ENCODE measurements at places on chromosomes 12 and 14.

- DNase-seq, result no peak
Observed at GRCh38 chr12:42422785-42423184, 96.8 kb downstream of the PPHLN1 start.

DNA sequence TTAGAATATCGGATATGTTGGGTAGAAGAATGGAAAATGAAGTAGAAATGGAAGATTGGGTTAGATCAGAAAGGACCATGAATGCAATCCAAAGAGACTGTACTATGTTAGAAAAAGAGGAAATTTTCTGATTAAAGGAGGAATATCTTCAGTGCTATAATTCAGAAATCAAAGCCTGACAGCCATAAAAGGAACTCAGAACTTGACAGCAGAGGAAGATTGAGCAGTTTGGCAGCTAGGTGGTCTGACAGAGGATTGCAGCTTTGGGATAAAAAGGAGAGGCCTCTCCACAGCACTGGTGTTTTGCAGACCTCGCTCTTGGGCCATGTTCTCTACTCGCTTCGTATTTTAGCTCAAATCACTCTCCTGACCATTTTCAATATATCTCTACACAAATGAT, 354.8 kb upstream of the SOX5 start:
- DNase-seq, result no peak

- DNase-seq, result no peak
Observed at GRCh38 chr14:24054324-24054641, 2.5 kb downstream of the CARMIL3 start.

DNA sequence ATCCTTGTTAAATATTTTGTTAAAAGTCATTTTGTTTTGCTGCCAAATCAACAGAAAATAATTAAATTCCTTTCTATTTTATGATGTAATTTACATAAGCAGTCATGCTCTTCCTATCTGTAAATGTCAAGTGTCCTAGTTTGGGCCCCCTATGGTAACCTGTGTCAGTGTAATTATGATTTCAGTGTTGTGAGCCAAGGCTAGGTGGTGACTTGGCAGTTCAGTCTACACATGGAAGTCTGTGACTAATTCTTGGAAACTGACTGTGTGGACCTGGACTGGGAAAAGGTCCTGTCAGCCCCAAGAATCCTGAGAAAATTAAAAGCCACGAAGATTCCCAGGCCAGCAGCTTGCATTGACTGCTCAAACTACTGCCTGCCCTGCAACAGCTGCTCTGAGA, 371.0 kb downstream of the FUT8 start:
- no peak for DNase-seq

- no peak for DNase-seq
Observed at GRCh38 chr14:28676479-28676878, 90.1 kb upstream of the FOXG1 start.

GRCh38 chr12:106942775-106943174, 12.9 kb upstream of the TMEM263 start:
- DNase-seq, result no peak

DNA sequence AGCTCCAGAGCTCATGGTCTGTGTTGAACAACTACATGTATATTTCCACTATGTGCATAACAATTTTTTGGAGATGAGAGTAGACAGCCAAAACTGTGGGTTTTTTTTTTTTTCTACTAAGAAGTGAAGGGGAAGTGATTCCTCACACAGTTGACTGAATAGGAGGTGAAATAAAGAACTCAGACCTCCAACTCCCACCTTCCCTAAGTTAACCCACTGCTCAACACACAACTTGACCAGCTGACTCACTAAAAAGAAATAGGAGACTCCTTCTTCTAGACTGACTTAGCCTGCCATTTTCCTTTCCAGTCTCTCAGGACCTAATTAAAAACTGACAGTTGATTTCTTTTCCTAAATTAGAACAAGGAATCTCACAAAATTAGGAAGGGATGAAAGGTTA, 1.7 kb downstream of the M6PR start:
- no peak for DNase-seq

DNA sequence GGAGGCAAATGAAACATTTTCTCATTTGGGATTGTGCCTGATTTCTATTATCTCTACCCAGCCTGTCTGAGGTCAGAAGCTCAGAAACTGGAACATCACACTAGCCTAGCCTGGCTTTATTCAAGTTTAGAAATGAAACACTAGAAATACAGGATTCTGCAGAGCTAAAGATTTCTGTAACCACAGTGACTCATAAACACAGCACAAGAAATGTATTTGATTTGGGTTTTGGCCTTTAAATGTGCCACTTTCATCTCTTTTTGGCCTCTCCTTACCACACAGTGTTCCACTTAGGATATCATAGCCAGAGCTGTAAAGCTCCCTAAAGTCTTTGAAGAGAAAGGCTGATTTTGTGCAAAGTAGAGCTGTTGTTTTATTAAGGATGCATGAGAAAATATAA, 307.5 kb downstream of the EMP1 start:
- no peak for DNase-seq

- no peak for DNase-seq
Observed at GRCh38 chr12:58169826-58170225, 228.5 kb downstream of the ATP23 start.

DNA sequence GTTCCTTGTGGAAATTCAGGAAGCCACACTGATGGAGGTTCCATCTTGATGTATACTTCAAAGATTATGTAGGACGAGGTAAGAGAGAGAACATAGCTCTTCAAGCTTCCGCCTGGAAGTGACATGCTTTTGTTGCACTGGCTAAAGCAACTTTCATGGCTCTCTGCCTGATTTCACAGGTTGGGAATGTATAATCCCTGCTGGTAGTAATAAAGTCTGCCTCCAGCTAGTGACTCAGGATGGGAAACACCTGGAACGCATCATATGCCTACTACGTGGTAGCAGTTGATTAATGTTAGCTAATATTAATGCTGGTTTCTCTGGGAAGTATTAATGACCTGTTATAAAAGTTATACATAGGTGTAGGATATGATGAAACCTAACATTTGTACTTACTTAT, 71.1 kb downstream of the PELI2 start:
- DNase-seq, result no peak

- no peak for DNase-seq
Observed at GRCh38 chr12:12224240-12224940, 42.5 kb downstream of the LRP6 start.

DNA sequence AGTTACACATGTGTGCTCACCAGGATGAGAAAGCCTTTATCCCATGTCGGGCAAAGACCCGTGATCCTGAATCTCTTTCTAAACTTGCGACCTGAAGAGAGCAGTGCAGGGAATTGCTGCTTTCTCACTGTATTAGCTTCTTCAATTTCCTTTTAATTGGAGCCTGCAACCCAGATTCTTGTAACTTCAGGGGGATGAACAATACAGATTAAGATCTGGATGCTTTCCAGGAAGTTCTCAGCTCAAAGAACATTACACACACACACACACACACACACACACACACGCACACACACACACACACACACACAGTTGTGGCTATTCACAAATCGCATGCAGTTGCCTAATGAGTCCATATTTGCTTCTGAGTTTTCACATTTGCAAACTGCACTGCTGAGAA, 268.3 kb downstream of the NPAS3 start:
- no peak for DNase-seq

GRCh38 chr12:53960187-53961024, 5.7 kb downstream of the HOXC12 start:
- no peak for DNase-seq

DNA sequence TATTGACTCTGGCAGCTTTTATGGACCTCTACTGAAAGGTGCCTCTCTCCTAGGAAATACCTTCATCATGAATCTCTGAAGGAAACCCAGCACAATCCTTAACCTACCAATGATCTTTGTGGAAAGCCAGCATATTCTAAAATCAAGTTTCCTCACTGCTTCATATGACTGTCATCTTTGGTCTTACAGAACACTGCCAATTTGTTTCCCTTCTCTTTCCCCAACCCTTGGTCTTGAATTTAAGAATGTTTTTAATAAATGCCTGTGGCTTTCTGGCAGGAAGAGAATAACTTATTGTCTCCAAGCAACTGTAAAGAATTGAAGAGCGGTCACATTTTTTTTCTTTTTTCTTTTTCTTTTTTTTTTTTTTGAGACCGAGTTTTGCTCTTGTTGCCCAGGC, 427.6 kb downstream of the IPO8 start:
- DNase-seq, result no peak

- DNase-seq, result no peak
Observed at GRCh38 chr14:77281852-77282410, 10.9 kb upstream of the NGB start.

DNA sequence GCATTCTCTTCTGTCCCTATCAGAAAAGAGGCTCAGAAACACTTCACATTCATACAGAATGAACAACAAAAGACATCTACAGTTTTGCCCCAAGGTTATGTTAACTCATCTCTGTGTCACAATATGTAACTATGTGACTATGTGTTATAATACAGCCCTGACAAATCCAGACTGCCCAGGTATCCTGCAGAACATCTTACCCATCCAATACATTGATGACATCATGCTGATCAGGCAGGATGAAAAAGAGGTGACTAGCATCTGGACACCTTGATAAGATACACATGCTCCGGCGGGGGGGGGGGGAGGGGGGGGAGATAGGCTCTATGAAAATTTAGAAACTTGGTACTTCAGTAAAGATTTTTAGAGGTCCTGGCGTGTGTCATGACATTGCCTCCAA, 8.3 kb upstream of the GNS start:
- DNase-seq, result no peak

DNA sequence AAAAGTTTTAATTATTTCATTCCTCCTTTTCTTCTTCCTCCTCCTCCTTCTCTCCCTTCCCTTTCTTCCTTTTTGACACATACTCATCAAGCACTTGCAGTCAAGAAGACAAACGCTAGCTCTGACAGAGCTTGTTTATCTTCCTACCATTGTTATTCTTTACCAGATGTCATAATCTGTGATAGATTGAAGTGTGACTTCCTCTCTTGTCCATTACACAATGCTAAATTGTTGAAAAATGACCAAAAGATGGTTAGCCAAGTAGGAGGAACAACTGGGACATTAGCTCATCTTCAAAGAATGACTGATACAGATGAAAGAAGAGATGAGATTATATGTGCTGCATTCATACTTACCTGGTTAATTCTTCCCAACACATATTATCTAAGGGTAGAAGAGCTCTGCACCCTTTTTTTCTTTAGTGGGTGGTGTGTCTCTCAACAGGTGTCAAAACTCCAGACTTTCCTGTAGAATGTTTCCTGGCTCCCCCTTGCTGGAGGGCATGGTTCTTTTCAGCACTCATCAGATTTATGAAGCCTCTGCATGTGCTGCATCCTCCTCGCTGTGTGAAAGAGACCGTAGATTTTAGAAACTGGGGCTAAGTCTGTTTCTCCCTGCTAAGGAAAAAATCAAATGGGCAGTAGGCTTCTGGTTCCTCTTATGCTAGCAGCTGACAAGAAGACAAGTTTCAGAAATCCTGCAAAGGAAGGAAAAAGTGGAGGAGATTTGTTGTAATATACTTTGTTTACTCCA, 147.1 kb downstream of the TMX1 start:
- no peak for DNase-seq

GRCh38 chr12:76276499-76277151, 71.6 kb downstream of the BBS10 start:
- DNase-seq, result no peak

- DNase-seq, result no peak
Observed at GRCh38 chr12:10847744-10848143, 1.5 kb downstream of the PRR4 start.

DNA sequence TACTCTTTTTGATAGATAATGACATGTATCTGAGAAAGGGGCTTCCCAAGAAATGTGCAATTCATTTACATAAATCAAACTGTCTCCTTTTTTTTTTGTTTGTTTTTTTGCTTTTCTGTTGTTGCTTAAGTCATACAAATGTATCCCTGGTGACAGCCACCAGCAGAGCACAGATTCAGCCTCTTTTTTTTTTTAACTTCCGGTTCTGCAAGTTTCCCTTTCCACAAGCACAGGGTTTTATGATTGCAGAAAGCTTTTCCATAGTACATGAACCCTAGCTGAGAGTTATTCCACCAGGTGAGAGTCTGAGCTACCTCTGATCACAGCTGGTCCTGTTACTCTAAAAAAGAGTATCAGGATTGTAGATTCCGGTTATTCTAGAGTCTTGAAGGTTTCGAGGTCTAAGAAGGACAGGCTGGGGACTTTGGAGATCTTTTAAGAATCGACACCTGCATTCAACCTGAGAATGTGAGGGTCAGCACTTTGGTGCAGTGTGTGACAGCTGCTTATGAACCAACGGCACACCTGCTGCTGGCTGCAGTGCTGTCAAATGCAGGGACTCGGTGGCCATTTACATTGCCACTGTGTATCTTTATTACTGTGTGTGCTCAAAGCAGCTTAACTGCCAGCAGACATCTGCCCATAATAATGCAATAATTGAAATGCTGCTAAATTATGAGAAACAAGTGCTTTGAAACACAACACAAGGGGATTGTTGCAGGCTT, 551.7 kb downstream of the NRXN3 start:
- DNase-seq, result no peak

GRCh38 chr14:76924371-76925096, 98.3 kb downstream of the LRRC74A start:
- no peak for DNase-seq

DNA sequence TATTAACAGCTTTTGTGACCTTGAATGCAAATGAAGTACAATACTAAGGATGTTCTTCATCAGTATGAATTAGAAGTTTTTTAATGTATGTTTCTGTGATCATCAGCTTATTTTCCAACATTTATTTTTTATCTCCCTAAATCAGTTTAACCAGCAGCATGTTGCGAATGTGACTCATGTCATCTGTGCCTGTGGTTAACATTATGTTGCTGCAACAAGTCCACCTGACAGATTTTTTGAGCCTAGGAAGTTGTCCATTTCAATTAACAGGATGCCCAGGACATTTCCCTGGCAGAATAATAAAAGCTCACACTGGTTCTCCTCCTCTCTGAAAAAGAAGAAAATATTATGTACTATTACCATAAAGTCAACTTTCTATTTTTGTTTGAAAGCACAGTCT, 155.5 kb downstream of the SYT1 start:
- no peak for DNase-seq

DNA sequence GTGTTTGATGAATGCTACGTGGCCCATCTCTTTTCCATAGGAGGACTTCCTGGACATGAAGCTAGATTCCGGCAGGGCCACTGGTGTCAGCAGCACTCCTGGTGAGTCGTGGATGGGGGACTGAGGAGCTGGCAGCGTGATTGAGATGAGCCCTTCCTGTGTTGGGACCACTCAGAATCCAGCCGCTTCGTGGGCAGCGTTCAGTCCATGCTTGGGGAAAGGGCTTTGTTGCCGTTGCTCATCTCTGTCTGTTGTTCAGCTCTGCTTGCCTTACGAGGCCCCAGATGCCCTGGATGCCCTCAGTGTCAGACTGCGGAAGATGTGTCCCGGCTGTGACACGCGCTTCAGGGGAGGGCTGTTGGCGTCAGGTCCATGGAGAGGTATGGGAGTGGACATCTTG, 127.1 kb upstream of the RTL1 start:
- no peak for DNase-seq
